ENCODE measurements at places on chromosomes 7 and 10.
A peak's percentile ranks its signal among the peaks of the same experiment; 100 is the strongest.

DNA sequence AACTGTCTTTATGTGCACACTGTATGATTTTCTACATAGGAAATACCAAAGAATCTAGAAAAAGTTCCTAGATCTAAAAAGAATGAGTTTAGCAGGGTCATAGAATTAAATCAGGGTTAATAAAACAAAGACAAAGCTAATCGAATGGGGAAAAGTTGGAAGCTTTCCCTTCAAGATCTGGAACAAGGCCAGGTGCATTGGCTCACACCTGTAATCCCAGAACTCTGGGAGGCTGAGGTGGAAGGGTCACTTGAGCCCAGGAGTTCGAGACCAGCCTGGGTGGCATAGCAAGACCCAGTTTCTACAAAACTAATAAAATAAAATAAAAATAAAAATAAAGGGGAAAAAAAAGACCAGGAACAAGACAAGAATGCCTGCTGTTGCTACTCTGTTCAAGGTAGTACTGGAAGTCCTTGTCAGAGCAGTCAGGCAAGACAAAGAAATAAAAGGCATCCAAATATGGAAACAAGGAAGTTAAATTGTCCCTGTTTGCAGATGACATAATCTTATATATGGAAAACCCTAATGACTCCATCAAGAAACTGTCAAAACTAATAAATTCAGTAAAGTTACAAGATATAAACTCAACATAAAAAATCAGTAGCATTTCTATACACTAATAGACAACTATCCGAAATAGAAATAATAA, 76.1 kb upstream of the RHEB start:
- DNase-seq = no peak

DNA sequence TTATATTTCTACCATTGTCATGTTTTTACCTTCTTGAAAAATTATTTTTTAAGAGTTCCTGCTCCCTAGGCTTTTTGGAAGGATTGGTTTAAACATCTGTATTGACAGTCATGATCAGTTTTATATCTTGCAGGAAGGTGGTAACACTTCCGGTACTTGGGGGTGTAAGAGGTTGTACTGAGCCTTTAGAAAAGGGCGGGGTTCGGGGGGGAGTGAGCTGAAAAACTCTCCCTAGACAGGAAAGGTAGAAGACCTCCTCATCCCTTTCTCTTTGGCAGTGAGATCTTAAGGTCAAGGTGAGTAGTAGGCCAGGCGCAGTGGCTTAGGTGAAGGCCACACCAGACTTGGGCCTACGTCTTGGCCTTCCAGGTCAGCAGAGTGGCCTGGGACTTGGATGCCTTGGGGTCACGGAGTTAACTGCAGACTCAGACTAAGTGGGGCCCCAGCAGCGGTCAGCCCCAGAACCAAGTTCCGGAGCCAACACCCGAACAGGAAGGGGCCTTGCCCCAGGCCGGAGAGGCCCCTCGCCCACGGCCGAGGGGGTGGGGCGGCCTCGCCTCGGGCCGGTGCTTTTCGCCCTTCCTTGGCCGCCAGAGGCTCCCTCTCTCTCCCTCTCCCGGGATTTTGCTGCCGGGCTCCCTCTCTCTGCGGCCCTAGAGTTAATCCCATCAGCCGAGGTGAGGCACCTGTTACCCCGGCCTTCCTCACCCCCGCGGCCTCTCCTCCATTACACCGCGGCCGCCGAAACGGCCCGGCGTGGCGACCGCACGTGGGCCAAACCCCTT, at the start of gene PPP1R9A:
Gene PPP1R9A (plus strand): TSS at position 569 of the 785 bp plus-strand sequence. CDS start 2,520 bp downstream, outside the sequence.
- DNase-seq = peak; percentile 54

DNA sequence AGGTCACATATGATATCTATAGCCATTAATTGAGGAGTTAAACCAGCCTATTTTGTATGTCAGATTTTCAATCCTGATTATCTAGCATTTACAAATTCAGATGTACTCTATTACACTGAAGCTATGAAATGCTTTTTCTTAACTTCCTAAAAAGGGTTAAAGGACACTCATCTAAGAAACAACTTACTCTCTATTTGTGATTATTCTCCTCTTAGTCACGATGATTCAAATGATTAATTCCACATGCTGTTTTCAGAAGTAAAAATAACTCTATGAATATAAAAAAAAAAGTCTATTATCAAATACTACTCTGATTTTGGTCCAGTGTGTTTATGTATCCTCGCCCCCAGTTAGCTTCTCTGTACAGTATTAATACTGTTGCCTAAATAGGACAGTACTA, 1199.9 kb downstream of the GATA3 start:
- no peak for DNase-seq

- no peak for DNase-seq
Observed at GRCh38 chr10:60828489-60828852, 50.2 kb downstream of the CDK1 start.

GRCh38 chr7:5557920-5558401, 134.3 kb upstream of the TNRC18 start:
- DNase-seq = no peak

DNA sequence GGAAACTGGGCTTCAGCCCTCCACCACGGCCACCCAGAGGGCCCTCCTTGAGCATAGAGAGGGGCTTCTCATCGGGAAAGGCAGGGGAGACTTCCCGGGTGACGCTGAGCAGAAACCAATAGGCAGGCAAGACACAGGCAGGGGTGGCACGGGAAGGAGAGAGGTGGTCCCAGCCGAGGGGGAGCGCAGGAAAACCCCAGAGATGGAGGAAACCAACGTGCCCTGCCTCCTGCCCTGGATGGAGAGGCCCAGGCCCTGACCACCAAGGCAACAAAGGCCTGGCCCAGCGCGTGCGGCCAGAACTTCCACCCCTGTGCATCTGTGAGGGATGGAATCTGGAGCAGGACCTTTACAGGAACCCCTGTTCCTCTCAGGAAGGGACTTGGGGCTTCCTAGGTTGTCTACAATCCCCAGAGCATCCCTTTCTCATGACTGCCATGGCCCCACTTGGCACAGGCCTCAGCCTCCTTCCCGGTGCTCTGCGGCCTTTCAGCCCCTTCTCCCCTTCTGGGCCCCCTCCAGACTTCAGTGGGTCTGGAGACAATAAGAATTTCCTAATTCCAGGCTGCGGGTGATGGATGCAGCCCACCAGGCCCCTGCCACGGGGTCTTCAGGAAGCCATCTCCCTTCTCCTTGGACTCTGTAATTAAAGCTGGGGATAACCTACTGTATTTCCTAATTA, 137.0 kb upstream of the RET start:
- DNase-seq = no peak

DNA sequence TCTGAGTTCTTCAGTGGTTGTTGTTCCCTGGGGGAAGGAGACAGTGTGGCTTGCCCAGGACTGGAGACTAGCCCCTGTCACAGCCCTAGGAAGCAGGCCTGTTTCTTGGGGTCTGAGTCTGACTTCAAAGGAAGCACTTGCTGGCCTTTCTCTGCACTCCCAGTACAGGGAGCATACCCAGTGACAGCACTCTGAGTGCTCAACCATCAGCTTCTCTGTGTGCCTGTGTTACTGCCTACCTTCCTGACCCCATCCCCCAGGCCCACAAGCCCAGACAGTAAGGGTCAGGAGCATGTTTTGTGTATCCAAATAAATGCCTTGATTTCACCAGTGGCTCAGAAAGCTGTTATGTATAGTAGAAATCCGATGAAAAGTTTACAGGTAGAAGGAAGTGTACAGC, 48.9 kb downstream of the OGDH start:
- DNase-seq = no peak

GRCh38 chr7:50749896-50750295, 32.8 kb downstream of the GRB10 start:
- no peak for DNase-seq

GRCh38 chr7:79091011-79091410, 362.5 kb downstream of the MAGI2 start:
- DNase-seq = no peak

DNA sequence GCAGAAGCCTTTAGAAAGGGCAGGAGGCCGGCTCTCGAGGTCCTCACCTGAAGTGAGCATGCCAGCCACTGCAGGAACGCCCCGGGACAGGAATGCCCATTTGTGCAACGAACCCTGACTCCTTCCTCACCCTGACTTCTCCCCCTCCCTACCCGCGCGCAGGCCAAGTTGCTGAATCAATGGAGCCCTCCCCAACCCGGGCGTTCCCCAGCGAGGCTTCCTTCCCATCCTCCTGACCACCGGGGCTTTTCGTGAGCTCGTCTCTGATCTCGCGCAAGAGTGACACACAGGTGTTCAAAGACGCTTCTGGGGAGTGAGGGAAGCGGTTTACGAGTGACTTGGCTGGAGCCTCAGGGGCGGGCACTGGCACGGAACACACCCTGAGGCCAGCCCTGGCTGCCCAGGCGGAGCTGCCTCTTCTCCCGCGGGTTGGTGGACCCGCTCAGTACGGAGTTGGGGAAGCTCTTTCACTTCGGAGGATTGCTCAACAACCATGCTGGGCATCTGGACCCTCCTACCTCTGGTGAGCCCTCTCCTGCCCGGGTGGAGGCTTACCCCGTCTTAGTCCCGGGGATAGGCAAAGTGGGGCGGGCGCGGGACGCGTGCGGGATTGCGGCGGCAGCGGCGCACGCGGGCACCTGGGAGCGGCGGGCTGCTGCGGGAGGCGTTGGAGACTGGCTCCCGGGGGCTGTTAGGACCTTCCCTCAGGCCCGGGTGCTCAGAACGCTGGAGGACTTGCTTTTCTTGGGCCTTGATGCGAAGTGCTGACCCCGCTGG, at the start of gene FAS:
Gene FAS (plus strand): TSS at position 415 of the 777 bp plus-strand sequence. CDS start 79 bp downstream, at position 494.
- peak; percentile 14 for DNase-seq

- no peak for DNase-seq
Observed at GRCh38 chr7:106571563-106571962, 89.4 kb downstream of the CCDC71L start.

- no peak for DNase-seq
Observed at GRCh38 chr7:149595541-149595940, 97.9 kb upstream of the ZNF746 start.

DNA sequence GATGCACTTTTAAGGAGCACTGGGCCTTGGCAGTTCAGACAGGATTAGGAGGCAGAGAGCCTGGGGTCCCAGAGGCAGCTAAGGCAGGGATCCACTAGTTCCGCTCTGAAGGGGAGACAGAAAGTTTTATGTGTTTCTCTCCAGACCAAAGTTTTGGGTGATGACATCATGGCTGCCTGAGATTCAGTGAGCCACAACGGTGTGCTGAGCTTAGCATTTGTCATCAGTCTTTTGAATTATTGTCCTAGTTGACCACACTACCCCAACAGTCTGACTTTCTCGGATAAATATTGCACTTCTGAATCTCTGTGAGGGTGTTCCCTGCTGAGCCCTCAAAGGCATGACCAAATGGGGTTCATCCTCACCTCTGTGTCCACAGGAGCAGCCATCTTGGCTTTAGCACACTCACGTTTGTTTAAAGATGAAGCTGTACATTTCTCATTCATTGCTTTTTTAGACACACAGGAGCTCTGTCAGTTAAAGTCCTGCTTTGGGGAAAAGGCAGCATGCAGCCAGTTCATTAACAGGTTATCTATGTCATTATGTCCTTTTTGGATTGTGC, 297.7 kb upstream of the LRGUK start:
- no peak for DNase-seq

GRCh38 chr10:117552701-117553141, 10.2 kb downstream of the EMX2 start:
- no peak for DNase-seq
